ENCODE measurements at places on chromosomes 16 and 17.
A peak's percentile ranks its signal among the peaks of the same experiment; 100 is the strongest.

- no peak for DNase-seq
Observed at GRCh38 chr16:66275775-66276428, 90.6 kb upstream of the CDH5 start.

DNA sequence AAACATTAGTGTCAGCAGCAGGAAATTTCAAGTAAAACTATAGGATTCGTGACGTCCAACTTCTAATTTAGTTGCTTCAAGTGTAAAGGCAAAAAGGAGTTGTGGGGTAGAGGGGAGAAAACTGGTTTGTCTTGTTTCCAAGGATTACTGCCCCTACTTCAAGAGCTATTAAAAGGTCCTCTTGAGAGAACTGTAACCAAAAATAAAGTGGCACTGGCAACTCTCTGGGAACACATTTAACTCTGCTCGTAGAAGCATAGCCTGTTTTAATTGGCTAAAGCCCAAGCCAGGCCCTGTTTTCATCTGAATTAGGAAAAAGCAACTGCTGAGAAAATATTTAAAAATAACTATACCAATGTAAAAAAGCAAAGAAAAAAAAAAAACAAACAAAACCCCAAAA is 51.8 kb upstream of the AKAP1 start:
- peak; percentile 71 for DNase-seq

DNA sequence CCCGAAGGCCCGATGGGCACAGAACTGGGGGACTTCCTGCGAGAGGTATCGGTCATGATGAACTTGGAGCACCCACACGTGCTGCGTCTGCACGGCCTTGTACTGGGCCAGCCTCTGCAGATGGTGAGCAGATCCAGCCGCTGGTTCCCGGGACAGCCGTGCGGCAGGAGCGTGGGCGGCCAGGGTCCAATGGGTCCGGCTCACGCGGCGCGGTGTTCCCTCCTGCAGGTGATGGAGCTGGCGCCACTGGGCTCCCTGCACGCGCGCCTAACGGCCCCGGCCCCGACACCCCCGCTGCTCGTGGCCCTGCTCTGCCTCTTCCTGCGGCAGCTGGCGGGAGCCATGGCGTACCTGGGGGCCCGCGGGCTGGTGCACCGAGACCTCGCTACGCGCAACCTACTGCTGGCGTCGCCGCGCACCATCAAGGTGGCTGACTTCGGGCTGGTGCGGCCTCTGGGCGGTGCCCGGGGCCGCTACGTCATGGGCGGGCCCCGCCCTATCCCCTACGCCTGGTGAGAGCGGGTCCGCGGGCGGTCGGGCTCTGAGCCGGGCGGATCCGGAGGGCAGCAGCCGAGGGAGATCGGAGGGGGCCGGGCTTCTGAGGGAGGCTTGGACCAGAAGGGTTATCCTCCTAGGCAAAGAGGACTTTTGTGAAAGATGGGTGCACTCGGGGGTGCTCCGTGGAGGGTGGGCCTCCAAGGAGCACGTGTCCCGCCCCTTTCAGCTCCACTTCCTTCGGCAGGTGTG is 3.0 kb downstream of the TNK1 start:
- no peak for DNase-seq

GRCh38 chr17:31820691-31821435 is 38.2 kb downstream of the COPRS start:
- DNase-seq, result no peak

GRCh38 chr17:55926276-55926990 is 175.6 kb downstream of the PCTP start:
- no peak for DNase-seq

DNA sequence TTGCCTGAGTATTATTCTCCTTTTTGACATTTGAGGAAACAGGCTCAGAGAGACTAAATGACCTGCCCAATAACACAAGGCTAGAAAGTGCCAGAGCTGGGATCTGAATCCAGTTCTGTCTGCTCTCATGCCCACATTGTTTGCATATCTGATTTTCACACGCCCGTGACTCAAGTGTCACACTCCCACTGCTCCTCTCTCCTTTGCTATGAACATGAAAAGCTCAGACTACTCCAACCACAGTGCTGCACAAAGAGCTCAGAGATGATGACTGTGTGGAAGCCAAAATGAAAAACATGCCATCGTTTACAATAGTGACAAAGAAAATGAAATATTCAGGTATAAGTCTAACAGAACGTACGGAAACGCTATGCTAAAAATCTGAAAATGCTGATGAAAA is 107.9 kb downstream of the SMG6 start:
- DNase-seq, result no peak

GRCh38 chr17:18925187-18925586 is 26.8 kb upstream of the SLC5A10 start:
- DNase-seq, result no peak

- DNase-seq, result no peak
Observed at GRCh38 chr17:21463779-21464407, 87.7 kb downstream of the KCNJ12 start.
